Bladder microvascular endothelial cell (primary cell): ENCODE measurements at places on chromosomes 13 and 19. TPM values are rescaled to one million over a fixed set of nuclear protein-coding genes. Genes with fewer than 3 reads are reported as not detected.

FBXO27 gene
- total RNA-seq = 1.1 and 1.8 TPM in 2 replicates

ZNF552 gene
- 3.9 and 7.9 TPM in 2 replicates for total RNA-seq

ARL11 gene
- total RNA-seq = 0.25 and 1.1 TPM in 2 replicates

CNOT3 gene
- total RNA-seq = 7.0 and 26.7 TPM in 2 replicates

CD37 gene
- not detected in 2 replicates for total RNA-seq

SIGLECL1 gene
- total RNA-seq = not detected in 2 replicates

STK24 gene
- 31.2 and 46.4 TPM in 2 replicates for total RNA-seq

CABP5 gene
- total RNA-seq = not detected in 2 replicates

CDC42EP5 gene
- 53.5 and 74.6 TPM in 2 replicates for total RNA-seq

KLK2 gene
- not detected in 2 replicates for total RNA-seq

HRC gene
- 0.06 TPM in 1 of 2 replicates, not detected in the other for total RNA-seq

ZNF613 gene
- total RNA-seq = 5.3 and 14.6 TPM in 2 replicates

NCR1 gene
- total RNA-seq = not detected in 2 replicates

LYPD5 gene
- total RNA-seq = 0.19 and 0.32 TPM in 2 replicates

CLEC17A gene
- 0.06 TPM in 1 of 2 replicates, not detected in the other for total RNA-seq

N4BP2L1 gene
- 3.4 and 8.3 TPM in 2 replicates for total RNA-seq

ATP8B3 gene
- total RNA-seq = 0.65 and 1.3 TPM in 2 replicates
